ENCODE measurements at places on chromosomes 2 and 18.

DNA sequence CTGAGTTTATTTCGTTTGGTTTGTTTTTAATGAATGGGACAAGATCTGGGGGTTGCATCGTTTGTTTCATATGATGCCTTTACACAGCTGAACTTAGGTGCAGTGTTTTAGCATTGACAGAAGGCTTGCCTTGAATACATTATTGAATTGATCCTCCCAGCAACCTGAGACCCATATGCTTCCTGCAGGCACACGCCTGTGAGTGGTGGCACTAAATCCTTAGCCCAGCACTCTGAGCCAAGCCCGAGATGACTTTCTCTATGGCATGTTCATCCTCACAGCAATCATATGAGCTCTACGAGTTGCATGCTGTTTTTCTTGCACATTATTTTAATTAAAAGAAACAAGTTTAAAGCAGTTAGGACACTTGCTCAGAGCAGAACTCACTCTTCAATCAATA, 47.8 kb upstream of the AGAP1 start:
- no peak for DNase-seq

DNA sequence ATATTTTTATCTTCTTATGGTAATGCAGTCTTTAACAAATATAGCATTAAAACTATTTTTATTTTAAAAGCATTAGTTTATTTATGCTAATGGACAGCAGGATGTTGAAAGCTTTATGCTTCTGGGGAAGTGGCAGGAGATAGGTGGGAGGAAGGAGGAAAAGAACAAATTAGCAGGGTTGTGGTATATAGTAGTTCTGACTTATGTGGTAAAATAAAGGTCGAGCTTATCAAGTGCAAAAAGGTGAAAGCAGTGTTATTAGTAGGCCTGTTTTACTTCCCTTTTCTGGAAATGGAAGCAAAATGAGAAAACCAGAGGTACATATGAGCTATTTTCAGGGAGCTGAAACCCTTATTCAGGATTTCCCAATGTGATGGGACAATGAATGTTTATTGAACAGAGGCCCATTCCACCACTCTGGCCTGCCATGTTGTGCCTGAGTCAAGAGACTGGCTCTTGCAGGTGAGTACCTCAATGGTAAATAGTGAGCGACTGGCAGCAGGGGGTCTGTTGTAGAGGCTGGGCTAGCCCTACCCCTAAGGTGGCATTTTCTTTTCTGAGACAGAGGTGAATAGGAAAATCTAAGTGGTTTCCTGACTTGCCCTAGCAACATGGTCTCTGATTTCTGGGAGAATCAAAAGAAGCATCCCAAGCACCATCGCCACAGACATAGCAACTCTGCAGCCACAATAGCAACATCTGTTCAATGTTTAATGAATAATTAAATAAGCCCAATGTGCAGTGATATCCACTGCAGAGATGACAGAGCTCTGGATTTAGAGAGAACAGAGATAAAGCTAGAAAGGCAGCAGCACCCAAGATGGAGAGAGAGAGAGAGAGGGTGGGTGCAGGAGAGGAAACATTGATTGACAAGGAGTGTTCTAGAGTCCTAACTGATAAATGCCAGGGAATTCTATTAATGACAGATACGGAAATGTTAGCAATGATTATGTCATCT, 119.7 kb downstream of the UPP2 start:
- DNase-seq, result no peak

GRCh38 chr2:72827966-72828646, 2.3 kb upstream of the EXOC6B start:
- no peak for DNase-seq

- DNase-seq, result no peak
Observed at GRCh38 chr18:77635451-77635850, 385.8 kb downstream of the GALR1 start.

- no peak for DNase-seq
Observed at GRCh38 chr18:36564841-36565240, 264.0 kb downstream of the TPGS2 start.

DNA sequence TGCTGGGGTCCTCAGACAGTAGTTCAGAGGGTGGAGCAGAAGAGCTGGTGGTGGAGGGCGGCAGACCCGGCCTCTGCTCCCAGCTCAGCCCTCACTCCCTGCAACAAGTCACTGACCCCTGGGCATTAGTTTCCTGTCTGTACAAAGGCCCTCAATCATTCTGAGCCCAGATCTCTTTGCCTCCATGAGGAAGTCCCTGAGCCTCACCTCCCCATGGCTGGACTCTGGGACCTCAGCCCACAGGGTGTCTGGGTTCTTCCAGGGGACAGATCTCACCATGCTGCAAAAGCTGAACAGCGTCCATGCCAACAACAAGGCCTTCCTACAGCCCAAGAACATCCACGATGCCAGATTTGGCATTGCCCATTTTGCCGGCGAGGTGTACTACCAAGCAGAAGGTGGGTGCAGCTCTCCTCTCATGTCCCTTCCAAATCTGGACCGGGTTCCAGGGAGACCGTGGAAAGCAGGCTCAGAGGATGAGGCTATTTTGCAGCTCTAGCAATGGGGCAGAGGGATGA, 49.1 kb downstream of the MYO7B start:
- DNase-seq, result no peak

DNA sequence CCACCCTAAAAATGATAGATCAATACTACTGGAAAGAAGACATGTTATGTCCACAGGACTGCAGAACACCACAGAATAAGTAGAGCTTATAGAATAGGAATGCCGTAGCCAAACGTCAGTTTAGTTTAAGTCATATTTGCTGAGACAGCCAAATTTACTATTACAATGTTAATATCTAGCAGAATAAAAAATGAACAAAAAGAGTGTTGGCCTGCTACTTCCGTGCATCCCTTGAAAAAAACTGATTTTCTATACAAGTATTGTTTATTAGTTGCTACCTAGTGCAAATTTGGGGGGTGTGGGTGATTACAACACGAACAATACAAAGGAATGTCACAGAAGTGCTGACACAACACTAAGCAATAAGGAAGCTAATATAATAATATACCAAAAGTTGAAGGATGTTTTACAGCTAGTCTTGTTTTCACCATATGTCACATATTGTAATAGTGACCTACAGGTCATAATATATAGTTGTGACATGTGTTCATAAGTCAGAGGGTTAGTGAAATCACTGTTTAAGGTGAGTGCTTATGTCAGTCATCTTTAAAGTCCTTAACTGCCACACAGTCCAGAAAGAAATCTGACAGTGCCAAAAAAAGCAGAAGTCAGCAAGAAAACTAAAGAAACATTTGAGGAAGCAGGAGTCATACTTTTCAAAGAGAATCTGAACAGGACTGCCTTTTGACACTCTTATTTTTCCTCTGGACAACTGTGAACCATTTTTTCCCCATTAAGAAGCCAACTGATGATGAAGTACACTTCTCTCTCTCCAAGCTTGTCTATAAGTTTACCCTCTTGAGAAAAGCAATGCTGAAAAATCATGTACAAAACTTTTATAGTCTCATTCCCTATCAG, 376.4 kb downstream of the ZEB2 start:
- DNase-seq, result no peak

- DNase-seq, result no peak
Observed at GRCh38 chr2:25920336-25920735, 42.0 kb upstream of the ASXL2 start.

- no peak for DNase-seq
Observed at GRCh38 chr2:202965810-202966460, 48.7 kb upstream of the NBEAL1 start.

GRCh38 chr2:72300147-72300684, 152.6 kb upstream of the CYP26B1 start:
- DNase-seq, result no peak

DNA sequence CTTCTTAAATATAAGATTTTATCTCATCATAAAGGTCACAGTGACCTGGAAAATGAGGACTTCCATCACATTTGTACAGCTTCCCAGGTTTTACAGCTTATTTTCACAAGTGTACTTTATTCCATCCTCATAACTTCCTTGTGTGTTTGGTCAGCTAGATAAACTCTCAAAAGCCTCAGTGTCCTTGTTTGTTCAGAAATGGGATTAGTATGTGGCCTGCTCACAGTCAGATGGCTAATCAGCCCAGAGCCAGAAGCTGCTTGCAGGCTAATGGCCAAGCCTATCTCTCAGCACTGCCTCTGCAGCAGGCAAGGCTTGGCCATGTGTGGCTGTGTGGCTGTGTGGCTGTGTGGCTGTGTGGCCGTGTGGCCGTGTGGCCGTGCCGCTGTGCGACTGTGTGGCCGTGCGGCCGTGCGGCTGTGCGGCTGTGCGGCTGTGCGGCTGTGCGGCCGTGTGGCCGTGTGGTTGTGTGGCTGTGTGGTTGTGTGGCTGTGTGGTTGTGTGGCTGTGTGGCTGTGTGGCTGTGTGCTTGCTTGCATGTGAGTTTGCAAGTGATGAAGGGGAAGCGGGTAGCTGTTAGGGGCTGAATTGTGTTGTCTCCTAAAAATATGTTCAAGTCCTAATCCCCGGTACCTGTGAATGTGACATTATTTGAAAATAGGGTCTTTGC, 233.0 kb upstream of the TNP1 start:
- DNase-seq, result no peak

DNA sequence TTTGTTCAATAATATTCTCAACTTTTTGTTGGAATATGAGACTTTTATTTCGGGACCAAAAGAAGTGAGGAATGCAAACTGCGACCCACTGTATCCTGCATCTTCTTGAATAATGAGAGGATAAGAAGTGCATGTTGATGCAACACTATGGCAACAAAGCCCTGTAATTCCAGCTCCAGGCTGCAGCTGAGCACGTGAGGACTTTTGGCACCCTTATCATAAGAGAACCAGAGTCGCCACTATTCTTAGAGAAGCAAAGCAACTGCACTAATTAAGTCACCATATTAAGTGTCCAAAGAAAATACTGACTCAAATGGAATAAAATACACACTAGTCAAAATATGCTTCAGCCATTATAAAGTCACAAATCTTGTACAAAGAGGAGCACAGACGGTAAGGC, 65.8 kb downstream of the FAM210A start:
- DNase-seq, result no peak

- no peak for DNase-seq
Observed at GRCh38 chr2:219442256-219443015, 7.8 kb downstream of the SPEG start.

- no peak for DNase-seq
Observed at GRCh38 chr2:12679550-12680072, 37.1 kb upstream of the TRIB2 start.

- no peak for DNase-seq
Observed at GRCh38 chr2:168536925-168537466, 80.9 kb downstream of the CERS6 start.

GRCh38 chr2:118094503-118094902, 6.2 kb downstream of the INSIG2 start:
- DNase-seq, result no peak

DNA sequence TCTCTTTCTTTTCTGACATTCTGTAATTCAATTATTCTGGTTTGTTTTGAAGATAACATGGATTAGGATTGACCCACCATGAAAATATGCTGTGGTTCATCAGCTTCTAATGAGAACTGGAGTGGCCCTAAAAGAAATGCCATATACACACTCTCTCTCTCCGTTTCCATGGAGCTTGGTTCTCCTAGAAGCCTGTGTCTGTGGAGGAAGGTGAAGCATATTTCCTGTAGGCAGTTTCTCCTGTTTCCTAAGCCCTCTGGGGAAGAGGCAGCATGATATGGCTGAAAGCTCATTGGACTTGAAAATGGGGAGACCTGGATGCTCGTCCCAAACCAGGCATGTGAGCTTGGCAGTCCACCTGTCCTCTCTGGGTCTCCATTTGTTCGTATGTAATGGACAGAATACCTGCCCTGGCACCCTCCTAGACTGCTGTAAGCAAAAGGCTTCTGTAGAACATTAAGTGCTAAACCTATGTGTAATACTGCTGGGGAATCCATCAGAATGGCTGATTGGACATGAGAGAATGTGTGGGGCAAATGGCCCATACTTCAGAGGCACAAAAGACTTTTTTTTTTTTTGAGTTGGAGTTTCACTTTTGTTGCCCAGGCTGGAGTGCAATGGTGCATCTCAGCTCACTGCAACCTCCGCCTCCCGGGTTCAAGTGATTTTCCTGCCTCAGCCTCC, 75.3 kb upstream of the PPP1CB start:
- DNase-seq, result no peak

- DNase-seq, result no peak
Observed at GRCh38 chr2:11701751-11702301, 31.8 kb upstream of the NTSR2 start.

- no peak for DNase-seq
Observed at GRCh38 chr18:53943326-53943860, 281.1 kb downstream of the MBD2 start.

- no peak for DNase-seq
Observed at GRCh38 chr2:190698895-190699294, 50.0 kb downstream of the NAB1 start.

DNA sequence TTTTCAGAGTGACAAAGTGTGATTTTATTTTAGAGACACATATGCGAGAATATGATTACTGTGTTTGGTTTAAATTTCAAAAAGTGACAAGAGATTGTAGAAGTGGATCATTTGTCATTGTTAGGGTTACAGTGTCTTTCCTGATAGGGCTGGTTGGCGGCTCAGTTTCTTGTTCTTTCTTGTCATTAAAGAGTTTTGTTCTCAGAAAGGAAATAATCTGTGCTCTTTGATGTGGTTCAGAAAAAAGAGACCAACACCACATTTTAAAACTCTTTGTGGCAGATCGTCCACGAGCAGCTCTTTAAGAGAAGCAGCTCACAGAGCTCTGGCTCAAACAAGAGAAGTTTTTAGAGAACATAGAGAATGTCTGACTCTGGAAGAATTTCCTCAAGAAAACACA, 45.6 kb upstream of the ZNF532 start:
- no peak for DNase-seq

DNA sequence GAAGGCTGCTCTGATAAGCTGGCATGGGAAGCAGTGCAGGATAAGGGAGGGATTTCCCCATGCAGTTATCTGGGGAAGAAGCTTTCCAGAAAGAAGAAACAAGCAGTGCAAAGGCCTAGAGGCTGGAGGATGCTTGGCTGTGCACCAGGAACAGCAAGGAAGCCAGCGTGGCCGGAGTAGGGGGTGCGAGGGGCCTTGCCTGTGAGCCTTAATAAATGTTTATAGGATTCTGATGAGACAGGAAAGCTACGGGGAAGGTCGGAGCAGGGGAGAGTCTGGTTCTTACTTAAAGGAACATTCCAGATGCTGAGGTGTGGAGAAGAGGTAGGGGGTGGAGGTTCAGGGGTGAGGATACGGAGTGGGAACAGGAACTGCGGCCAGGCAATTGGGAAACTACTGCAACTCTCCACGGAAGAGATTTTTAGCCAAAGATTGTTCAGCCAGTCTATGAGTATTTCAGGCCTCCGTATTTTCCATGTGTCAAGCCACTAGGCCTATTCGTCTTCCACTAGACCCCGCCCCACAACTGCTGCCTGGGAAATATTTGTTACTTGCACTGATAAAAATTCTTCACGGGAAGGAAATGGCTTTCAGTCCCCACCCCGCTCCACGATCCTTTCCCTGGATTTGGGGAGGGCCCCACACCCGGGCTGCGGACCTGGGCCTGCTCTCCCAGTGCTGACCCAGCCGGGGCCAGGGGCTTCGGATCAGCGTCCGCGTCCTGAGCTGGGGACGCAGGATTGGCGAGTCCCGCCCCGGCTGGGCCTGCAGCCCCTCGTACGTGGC, 516 bp downstream of the EIF2AK2 start:
- peak; percentile 62 for DNase-seq

- no peak for DNase-seq
Observed at GRCh38 chr2:27622921-27623384, 5.9 kb downstream of the CCDC121 start.

GRCh38 chr2:39513641-39514094, 76.6 kb upstream of the MAP4K3 start:
- no peak for DNase-seq
